Prostate gland (tissue), 2 donors: ENCODE measurements at places on chromosomes 1 and 21. TPM values are rescaled to one million over a fixed set of nuclear protein-coding genes. Genes with fewer than 3 reads are reported as not detected.

KRTAP6-3 gene
- not detected for total RNA-seq

- no peak for DNase-seq
Measured at GRCh38 chr1:220093361-220094015, 444 bp upstream of the IARS2 start.

LPAR3 gene
- 81.6 TPM for total RNA-seq

DNA sequence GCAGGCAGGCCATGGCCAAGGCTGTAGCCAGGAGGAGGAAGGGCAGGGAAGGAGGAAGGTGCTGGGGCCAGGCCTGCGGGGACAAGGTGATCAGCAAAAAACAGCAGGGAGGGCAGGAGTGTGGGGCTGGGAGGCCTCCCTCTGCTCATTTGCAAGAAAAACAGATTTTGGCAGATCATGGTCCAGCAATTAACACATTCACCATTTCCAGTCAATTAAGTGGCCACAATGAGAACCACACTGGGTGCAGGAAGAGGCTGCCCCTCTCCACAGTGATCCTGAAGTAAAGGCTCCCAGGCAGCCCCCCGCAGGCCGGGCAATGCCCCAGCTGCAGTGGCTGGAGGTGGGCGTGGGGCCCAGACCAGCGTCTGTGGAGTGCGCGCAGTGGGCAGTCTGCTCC lies 54.6 kb downstream of the DMRTB1 start:
- DNase-seq: no peak

DNA sequence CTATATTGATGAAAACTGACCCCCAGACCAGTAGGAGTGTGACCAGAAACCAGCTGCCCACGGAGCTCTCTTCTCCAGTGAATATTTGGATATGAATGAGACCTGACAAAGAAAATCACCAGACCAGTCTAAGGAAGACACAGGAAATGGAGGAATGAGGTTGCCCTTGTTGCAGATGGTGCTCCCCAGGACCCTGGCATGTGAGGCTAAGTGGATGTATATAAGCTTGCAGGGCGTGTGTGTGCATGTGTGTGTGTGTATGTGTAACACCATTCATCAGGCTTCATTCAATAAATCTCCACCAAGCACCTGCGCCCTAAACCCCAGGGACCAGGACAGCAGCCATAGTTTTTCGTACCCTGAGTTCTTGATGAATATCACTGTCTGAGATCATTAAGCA lies 14.4 kb downstream of the PHLDA3 start:
- DNase-seq: no peak

DNA sequence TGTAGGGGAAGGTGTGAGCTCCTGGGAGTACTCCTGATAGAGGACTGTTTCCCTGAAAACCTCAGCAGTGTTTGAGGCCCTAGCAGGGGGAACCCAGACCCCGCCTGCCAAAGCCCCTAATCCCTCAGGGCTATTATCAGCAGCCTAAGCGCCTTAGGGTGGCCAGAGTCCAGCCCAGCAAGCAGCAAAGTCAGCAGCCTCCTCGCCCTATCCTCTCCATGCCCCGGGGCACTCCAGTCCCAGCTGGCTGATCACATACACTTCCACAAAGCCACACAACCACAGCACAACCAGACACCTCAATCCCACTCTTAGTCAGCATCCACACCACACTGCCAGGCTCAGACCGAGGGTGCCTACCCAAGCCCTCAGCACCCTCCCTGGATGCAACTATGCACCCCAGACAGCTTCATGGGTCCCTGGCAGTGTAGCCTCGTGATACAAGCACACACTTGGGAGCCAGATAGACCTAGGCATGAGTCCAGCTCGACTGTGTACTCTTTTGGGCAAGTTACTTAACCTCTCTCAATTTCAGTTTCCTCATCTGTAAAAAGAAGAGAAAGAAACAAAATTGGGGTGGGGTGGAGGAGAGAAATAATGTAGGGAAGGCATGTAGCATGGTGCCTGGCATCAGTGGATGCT lies 7.1 kb downstream of the IGSF9 start:
- no peak for DNase-seq

DNA sequence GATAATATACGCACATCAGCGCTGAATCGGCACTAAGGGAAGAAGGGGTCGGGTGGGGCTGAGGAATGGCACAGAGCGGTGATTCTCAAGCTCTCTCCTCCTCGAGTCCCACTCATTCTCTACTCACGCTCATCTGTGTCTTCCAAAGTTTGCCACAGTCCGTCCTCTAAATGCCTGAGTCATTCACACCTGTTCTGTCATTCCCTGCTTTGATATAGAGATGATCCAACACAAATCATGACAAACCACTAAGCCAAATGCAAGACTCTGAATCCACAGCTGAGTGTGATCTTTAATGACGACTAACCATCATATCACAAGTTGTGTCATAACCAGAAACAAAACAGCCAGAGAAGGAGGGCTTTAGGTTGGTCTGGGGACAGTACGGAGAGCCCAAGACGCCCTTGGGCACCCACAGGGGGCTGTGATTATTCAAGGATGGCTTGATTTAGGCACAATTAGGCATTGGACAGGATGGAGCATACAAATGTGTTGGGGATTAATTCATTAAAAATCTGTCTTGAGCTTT lies 501.5 kb downstream of the KIF26B start:
- no peak for DNase-seq
